ENCODE measurements at places on chromosomes 3 and 15. TPM values are rescaled to one million over a fixed set of nuclear protein-coding genes. Genes with fewer than 3 reads are reported as not detected.

Gene GABRR3
- not detected for total RNA-seq

DNA sequence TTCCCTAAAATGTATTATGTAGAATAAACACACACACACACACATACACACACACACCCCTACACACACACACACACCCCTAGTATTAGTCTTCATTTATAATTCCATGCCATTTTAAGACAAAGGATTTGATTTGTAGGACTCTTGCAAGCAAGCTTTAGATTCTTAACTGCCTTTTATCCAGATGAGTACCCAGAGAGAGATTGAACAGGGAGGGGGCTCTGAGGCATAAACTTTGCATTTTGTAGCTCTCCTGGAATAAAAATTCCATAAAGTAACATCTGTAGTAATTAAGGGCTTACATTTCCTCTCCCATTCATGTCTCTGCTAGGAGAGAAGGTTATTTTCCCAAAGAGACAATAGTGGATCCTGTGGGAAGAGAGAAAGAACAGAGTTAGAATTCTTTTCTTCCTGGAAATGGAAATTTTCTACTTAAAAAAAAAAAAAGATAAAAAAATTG is 479.4 kb downstream of the RBMS3 start:
- DNase-seq, result no peak

GRCh38 chr3:46236294-46237054 is 5.8 kb upstream of the CCR3 start:
- no peak for DNase-seq

DNA sequence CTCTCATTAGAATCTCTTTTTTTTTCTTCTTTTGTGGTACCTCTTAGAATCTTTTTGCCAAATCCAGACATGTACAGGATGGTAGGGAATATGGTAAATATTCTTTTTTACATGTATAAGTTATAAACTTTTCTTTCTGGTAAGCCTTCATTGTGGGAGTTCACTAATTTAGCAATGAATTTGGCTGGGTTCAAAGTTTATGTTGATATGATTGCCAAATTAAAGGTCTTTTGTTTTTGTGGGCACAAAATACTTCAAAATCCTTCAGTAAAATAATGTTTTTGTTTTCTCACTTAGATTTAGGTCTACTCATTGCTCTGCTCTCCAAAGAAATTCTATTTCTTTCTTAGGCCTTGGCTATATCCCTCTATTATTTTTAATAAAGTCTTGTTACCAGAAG is 1405.9 kb upstream of the ALCAM start:
- DNase-seq, result no peak

Gene ATP13A5
- total RNA-seq, result not detected

- DNase-seq, result no peak
Measured at GRCh38 chr3:122100591-122101463, 45.7 kb downstream of the CD86 start.

- no peak for DNase-seq
Measured at GRCh38 chr3:8575364-8576104, 69.1 kb downstream of the SSUH2 start.

Gene RHOV
- total RNA-seq, result not detected

- no peak for DNase-seq
Measured at GRCh38 chr3:182969277-182969676, 11.1 kb downstream of the DCUN1D1 start.

DNA sequence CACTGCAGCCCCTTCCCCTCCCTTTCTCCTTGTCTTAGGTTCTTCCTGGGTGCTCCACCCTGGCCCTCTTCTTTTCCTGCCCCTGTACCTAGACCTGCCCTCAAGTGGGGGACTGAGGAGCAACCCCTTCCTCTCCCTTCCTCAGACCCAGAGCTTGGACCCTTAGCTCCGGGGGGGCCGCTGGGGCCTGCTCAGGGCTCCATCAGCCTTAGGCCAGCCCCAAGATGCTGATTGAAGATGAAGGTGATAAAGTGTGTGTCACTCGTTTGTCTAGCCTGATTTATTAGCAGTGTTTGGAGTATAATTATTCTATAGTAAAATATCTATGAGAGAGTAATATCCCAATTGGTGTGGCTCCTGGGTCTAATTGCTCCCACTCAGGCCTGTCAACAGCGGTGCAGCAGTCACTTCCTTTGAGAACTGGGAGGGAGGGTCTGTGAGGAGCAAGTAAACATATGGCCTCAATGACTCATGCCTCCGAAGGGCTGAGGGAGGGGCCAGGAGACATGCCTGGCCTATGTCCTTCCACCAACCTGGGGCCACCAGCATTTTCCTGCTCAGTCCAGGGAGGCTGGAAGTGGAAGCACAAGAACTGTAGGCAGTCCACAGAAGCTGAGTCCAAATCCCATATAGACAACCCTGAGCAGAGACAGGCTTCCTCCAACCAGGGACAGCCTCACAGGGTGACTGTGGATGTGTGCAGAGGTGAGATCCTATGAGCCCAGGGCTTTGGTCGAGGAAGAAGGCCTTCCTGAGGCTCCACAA is 123.2 kb downstream of the DNAJB8 start:
- no peak for DNase-seq

DNA sequence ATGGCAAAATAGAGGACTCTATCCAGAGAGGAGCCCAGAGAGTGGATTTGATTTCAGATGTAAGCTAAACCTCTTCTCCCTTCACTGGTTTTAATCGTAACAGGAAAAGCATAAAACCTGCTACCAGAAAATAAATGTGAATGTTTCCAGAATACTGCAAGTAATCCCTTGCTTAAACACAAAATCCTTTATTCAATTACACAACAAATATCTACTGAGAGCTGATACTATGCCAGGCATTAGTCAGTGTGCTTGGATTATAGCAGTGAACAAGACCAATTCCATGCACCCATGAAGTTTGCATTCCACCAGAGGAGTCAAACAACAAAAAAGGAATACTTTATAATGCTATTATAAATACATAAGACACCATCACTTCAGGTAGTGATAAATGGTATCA is 15.1 kb downstream of the AVEN start:
- DNase-seq, result no peak

Gene OSBPL10
- total RNA-seq, result 4.9 TPM
